Activated effector memory CD4-positive, alpha-beta T cell treated with anti-CD3 and anti-CD28 coated beads, Interleukin-2, amount 50 U/mL, for 16 hours (primary cell): ENCODE measurements at places on chromosomes 13 and 19.

DNA sequence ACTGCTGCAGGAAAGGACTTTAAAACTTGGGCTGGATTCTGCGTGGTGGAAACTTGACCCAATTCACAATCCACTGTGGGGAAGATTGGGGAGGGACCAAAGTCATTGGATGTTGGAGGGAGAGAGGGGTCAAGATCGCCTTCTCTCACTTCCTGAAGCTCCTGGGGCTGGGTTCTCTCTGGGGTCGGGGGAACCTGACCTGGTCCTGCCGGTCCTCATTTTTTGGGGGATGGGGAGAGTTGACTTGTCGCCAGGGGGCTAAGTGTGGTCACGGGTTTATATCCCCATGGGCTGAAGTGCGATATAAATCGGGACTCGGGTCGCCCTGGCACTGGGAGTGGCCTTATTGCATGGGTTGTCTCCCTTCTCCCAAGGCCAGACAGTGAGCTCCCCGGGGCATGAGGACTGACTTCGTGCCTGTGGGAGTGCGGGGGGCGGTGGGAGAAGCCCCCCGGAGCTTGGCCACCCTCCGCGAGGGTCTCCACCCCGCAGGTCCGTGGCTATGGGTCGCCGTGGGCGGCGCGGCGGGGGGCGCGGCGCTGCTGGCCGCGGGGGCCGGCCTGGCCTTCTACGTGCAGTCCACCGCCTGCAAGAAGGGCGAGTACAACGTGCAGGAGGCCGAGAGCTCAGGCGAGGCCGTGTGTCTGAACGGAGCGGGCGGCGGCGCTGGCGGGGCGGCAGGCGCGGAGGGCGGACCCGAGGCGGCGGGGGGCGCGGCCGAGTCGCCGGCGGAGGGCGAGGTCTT is 6.3 kb downstream of the ICAM5 start:
- no peak for DNase-seq

DNA sequence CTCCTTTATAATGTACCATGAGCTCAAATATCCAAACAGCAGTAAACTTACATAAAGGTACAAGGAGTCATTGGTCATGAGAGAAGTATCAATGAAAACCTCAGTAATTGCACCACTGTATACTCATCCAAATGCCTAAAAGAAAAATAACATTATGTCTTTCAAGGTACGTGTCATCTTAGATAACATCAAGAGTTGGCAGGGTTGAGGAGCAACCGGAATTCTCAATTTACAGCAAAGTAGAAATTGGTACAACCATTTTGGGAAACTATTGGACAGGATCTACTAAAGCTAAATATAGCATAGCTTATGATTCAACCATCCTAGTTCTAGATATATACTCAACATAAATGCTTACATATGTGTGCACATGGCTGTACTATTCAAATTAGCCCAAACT is 502.8 kb downstream of the GPC6 start:
- no peak for DNase-seq

- DNase-seq, result no peak
Observed at GRCh38 chr13:98155475-98156109, 12.7 kb downstream of the FARP1 start.

DNA sequence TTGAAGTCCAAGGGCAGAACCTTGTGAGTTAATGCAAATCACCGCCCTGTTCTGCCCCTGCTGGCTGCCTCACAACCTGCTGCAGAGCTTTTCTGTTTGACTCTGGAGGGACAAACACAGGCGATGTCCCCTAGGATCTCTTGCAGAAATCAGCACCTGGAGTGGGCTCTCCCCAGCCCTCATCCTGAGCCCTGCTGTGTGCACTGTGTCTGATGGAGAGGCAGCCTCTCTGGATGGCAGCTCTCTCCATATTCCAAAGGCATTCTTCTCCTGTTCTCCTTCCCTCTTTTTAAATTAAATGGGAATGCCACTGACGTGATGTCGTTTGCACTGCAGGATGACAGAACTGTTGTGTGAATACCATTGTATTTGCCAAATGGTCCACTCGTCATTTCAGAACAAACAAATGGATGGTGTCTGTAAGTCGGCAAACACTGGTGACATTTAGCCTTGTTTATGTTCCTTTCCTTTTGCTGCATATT is 184.1 kb downstream of the ZNF536 start:
- no peak for DNase-seq

DNA sequence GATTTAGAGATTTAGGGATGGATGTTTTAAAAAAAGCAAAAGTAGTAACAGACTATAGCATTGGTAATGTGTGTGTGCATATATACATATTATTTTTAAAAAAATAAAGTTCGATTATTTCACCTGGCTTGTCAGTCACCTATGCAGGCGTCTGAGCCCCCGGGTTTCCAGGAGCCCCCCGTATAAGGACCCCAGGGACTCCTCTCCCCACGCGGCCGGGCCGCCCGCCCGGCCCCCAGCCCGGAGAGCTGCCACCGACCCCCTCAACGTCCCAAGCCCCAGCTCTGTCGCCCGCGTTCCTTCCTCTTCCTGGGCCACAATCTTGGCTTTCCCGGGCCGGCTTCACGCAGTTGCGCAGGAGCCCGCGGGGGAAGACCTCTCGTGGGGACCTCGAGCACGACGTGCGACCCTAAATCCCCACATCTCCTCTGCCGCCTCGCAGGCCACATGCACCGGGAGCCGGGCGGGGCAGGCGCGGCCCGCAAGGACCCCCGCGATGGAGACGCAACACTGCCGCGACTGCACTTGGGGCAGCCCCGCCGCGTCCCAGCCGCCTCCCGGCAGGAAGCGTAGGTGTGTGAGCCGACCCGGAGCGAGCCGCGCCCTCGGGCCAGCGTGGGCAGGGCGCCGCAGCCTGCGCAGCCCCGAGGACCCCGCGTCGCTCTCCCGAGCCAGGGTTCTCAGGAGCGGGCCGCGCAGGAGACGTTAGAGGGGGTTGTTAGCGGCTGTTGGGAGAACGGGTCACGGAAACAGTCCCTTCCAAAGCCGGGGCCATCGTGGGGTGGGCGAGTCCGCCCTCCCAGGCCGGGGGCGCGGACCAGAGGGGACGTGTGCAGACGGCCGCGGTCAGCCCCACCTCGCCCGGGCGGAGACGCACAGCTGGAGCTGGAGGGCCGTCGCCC is 840 bp upstream of the CCNA1 start:
- DNase-seq, result no peak

DNA sequence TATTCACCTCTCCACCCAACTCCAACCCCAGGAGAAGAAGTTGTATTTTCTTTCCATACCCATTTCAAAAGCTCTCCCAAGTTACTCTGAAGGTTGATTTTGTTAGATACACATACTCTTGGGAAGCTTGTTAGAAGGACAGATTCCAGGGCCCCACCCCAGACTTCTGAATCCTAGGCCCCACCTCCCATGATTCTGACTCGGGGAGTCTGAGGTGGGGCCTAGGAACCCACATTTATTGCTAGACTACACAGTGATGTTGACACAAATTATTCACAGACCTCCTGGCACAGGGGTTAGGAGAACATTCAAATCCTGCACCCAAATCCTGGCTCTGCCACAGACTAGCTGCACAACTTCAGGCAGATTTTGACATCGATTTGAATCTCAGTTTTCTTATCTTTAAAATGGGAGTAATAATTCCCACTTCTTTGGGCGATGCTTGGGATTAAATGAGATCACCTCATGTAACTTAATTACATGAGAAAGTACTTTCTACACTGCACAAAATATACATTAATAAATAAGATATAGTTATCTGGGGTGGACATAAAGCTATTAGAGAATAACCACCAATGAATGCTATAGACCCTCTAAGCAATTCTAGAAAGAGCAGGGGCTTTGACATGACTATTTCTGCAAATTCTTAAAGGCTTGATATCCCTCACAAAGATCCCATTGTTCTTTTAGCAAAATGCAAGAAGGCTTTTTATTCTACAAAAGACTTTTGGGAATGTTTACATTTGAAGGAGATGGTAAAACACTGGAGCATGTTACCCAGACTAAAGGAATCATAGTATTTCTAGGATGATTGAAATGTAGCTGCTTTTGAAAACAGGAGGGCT is 18.0 kb downstream of the MBNL2 start:
- no peak for DNase-seq

DNA sequence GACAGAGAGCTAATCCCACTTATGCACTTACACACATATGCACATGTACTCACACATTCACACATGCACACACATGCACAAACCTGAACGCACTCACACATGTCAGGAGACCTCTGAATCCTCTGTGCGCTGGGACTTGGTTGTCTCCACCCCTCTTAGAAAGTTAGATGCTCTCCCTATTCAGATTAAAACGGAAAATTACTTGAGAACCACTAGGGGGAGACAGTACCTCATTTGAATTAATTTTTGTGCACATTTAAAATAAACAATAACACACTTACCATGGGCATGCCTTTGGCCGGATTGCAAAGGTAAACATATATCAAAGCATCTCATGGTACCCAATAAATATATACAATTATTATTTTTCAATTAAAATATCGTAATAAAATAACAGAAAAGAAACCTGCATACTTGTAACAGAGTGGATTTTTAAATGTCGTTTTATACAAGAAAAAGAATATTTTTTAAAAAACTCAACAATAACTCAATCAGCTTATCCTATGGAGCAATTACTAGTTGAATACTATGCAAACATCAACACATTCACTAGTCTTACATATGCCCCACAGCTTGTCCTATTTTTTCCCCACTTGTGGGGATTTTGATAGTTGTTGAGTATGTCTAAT is 9.5 kb upstream of the LILRB4 start:
- no peak for DNase-seq

GRCh38 chr13:101529422-101529821 is 76.9 kb downstream of the ITGBL1 start:
- DNase-seq, result peak; percentile 67

DNA sequence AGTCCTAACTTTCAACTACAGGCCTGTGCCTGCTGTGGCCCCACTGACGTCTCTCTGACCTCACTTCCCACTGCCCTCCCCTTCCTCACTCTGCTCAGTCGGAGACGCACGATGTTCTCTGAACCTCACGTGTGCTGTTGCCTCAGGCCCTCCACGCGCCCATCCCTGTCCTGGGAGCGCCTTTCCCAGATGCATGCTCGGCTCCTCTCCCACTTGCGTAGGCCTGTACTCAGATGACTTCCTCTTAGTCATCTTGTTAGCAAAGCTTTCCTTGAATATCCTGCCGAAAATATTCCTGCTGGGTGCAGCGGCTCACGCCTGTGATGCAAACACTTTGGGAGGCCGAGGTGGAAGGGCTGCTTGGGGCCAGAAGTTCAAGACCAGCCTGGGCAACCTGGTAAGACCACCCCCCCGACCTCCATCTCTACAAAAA is 9.3 kb upstream of the SYT5 start:
- no peak for DNase-seq
